Activated gamma-delta T cell (primary cell): ENCODE measurements at places on chromosomes 7 and 10.

DNA sequence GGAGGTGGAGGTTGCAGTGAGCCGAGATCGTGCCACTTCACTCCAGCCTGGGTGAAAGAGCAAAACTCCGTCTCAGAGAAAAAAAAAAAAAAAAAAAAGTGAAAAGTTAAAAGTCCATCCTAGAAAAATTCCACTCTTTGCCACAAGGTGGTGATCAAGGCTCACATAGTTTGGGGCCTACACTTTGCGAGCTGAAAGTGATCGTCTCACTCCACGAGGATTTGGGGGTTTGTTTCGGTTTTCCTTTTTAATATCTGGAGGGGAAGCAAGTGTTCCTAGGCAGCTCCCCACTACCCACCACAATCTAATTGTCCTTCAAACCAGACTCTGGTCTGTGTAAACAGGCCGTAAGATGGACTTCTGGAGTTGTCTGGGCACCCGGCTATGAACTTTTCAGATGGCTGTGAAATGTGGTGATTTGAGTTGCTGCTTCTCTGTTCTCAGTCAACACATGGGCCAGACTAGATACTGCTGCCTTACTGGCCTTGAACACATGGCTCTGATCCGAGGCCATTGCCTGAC is 27.1 kb downstream of the PRLHR start:
- DNase-seq = no peak

GRCh38 chr7:73504920-73505319 is 17.2 kb downstream of the BAZ1B start:
- no peak for DNase-seq

DNA sequence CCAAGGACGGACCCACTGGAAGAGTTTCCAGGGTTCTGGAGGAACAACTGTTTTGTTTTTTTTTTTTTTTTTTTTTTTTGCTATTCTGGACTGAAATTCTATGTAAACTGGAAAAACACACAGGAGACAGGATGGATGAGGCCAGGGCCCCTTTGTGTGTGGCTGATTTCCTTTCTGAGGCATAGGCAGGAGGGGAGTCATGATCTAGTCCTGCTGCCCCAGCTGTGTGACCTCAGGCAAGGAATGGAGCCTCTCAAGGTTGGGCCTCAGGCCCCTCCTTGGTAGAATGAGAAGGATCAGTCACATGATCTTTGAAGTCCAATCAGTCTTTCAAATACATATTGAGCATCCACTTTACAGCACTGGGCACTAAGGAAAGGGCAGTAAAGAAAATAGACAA is 87.6 kb downstream of the SH3PXD2A start:
- DNase-seq = no peak

GRCh38 chr7:94382746-94383145 is 11.9 kb upstream of the COL1A2 start:
- DNase-seq = no peak

DNA sequence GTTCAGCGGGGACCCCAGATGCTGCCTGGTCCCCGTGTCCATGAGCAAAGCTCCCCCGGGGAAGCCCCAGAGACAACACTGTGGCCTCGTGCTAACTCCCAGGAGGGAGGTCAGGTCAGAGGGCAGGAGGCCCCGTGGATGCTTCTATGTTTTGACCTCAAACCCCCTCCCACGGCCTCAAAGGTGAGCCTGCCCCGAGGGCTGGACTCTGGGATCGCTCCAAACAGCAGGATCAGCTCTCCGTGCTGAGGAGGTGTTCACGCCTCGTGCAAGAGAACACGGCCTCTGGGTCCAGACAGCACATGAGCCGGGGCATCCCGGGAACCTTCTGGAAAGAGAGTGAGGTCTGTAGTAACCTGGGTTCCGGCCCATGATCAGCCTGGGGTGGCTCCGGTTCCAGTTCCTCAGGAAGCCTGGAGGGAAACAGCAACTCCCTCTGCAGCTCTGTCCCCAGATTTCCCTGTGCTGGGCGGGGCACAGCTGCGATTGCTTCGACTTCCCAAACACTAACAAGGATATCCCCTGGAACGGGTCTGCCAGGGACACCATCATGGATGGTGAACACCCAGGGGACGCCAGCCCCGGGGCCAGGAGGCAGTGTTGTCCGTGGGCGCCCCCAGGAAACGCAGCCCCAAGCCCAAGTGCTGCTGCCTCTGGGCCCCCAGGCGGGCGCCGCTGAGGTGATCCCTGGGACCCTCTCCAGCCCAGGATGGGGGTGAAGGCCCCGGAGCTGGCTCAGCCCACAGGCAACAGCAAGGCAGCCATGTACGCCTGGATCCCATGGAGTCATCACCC is 18.0 kb upstream of the INPP5A start:
- no peak for DNase-seq

GRCh38 chr10:11236234-11236633 is 218.6 kb downstream of the CELF2 start:
- DNase-seq = no peak

DNA sequence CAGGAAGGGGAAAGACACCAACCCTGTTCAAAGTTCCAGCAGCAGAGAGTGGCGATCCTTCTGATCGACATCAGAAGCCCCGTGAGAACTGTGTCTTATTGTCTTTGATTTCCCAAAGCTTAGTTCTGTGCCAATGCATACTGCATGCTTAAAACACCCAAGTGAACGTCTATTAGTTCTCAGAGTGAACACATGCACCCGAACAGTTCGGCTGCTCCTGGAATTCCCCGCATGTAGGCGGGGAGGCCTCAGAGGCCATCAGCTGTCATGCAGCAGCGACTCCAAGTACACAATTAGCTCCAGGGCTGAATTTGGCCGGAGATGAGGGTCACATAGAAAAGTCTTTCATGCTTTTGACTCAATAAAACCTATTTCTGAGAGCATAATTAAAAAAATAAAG is 276.9 kb downstream of the ZMYND11 start:
- no peak for DNase-seq

DNA sequence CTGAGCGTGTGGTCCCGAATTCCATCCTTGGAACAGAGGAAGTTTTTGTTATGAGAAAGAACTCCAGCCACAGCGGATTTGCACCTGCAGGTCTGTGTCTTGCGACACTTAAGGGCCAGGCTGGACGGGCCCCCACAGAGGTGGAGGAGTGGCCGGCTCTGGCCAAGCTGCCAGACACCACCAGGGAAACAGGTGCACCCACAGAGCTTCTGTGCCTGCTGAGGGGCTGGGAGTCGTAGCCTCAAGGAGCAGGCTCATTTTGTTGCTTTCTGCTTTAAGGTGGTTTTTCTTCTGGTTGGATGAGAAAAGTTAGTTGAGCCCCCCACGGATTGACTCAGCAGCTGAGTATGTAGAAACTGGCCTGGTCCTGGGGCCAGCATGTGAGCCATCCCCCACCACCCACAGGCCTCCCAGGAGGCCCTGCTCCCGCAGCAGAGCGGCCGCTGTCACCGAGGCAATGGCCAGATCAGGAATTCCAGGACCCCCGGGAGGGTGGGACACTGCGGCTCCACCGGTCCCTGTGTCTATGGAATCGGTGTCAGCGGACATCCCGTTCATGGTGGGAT is 41.9 kb downstream of the NKX6-2 start:
- no peak for DNase-seq

GRCh38 chr7:78296046-78296597 is 497.5 kb downstream of the PHTF2 start:
- DNase-seq = no peak

- DNase-seq = no peak
Measured at GRCh38 chr7:92691578-92691977, 101.4 kb upstream of the FAM133B start.

GRCh38 chr7:130486954-130487436 is 4.9 kb upstream of the MEST start:
- DNase-seq = no peak

DNA sequence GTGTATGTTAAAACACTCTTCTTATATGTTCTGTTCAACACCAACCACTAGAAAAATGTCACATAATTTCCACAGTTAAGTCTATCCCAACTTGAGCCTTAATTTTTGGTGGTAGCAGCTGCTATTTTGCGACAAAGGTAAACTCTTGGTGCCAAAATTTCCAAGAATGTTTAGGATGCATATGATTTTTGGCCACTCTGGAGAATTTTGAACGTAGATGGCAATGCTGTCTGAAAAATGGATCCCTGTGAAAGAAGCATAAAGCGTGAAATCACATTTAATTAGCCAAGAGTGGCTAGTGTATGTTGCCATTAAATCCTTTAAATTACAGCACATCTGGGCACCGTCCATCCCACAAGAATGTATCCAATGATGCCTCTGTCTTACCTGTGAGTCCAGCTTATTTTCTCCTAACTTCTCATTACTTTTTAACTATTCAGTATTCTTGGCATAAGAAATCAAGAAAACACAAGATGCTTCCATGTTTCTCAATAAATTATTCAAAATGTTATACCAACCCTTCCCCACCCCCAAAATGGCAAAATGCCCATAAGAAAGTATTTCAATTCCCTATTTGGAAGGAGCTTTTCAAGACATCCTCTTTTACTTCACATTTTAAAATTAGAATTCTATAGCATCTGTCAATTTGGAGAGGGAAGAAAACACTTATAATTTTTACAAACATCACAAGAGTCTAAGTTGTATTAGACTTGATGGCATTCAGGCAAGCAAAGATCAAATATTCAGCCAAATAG is 12.4 kb downstream of the PTPRZ1 start:
- no peak for DNase-seq

DNA sequence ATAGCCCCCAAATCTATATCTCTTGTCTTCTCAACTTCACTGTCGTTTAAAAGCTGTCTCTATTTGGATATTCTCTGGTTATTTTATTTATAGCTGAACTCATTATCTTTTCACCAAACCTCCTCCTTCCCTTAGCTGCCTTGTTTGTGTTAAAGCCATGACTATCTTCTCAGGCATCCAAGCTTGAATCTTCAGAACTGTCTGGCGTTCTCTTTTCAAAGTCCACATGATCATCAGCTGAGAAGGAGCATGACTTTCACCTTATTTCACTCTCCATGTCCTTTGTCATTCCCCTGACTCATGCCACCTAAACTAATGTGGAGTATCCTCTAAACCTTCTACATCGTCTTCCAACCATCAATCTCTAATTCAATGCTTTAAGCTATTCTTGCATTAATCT is 5.7 kb upstream of the GLCCI1 start:
- DNase-seq = no peak

GRCh38 chr10:1454428-1454827 is 282.9 kb downstream of the ADARB2 start:
- no peak for DNase-seq

GRCh38 chr10:17412323-17412722 is 42.1 kb downstream of the ST8SIA6 start:
- DNase-seq = no peak

DNA sequence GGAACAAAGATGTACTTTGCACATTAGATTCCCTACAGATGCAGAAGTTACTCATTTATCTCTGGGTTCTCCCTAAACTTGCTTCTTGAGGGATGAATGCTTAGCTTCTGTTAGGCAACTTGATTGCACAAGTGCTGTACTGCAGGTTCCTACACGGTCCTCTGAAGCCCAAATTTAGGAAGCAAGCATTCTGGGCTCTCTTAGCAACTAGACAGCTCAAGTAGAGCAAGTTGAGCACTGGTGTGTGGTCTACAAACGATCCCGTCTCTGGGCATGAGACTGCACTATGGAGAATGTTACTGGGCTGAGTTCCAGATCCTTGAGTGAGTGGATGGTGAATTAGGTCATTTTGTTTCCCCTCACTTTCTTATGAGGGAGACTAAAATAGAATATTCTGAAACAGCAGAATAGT is 14.3 kb downstream of the SEMA3D start:
- DNase-seq = no peak

DNA sequence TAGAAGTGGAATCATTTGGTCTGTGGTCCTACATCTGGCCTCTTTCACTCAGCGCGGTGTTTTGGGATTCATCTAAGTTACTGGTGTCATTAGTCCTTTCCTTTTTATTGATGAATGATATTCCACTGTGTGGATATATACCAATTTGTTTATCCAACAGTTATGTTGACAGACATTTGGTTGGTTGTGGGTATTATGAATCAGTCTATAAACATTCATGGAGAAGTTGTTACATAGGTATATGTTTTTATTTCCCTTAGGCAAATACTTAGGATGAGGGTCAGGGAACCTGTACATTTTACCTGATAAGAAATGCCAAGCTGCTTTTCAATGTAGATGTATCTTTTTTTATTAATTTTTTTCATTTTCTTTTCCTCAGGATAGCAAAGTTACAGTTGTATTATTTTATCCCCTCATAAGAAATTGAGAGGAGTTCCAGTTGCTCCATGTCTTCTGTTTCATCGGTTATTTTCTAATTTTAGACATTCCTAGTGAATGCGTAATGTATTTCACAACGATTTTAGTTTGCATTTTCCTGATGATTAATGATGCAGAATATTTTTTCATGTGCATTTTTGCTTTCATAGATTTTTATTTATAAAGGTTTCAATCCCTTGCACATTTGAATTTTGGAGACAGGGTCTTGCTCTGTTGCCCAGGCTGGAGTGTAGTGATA is 203.8 kb upstream of the SH2B2 start:
- no peak for DNase-seq

DNA sequence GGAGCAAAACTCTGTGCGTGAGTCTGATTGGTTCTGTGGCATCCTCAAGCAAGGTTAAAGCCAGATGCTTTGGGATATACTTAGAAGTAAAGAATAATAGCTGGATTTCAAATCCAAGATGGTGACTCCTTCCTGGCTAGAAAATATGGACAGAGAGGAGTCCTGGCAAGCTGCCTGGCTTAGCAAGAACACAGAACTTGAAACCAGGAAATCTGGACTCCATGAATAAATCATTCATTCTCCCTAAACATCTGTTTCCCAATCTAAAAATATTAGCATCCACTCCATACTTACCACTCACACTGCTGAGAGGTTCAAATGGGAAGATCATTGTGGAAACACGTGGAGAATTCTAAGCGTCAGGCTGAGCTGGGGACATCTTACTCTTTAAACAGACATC is 1074.1 kb upstream of the AUTS2 start:
- DNase-seq = no peak

GRCh38 chr7:157410831-157411556 is 74.2 kb downstream of the DNAJB6 start:
- DNase-seq = no peak

DNA sequence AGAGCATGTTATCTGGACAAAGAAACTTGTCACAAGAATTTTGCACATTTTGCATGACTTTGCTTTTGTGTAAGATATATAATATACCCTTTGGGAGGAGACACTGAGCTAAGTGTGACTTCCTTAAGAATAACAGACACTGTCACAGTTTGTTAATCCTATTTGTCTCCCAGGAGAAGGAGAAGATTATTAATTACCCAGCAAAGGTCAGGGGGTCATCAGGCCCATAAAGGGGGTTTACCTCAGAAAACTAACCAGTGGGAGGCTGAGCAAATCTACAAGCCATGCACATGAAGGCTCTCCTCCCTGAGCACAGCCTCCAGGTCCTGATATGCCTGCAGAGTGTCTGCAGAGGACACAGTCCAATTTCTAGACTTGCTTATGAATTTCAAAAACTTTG is 10.1 kb upstream of the MET start:
- DNase-seq = no peak

- DNase-seq = no peak
Measured at GRCh38 chr10:113463777-113464176, 89.1 kb upstream of the HABP2 start.

DNA sequence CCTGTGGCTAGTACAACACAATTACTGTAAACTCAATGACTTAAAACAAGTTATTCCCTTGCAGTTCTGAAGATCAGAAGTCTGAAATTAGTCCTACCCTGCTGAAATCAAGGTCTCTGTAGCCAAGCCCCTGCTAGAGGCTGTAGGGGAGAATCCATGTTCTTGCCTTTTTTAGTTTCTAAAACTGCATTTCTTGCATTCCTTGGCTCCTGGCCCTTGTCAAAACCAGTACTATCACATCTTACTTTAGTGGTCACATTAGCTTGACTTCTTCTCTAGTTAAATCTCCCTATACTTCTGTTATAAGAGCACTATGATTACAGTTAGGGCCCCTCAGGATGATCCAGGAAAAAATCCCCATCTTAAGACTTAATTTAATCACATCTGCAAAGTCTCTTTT is 567.0 kb downstream of the GFRA1 start:
- no peak for DNase-seq
